Cardiac septum (tissue), 1 donor: ENCODE measurements at places on chromosomes 4 and X. TPM values are rescaled to one million over a fixed set of nuclear protein-coding genes. Genes with fewer than 3 reads are reported as not detected.

MXRA5 gene
- total RNA-seq: 17.5 TPM

DNA sequence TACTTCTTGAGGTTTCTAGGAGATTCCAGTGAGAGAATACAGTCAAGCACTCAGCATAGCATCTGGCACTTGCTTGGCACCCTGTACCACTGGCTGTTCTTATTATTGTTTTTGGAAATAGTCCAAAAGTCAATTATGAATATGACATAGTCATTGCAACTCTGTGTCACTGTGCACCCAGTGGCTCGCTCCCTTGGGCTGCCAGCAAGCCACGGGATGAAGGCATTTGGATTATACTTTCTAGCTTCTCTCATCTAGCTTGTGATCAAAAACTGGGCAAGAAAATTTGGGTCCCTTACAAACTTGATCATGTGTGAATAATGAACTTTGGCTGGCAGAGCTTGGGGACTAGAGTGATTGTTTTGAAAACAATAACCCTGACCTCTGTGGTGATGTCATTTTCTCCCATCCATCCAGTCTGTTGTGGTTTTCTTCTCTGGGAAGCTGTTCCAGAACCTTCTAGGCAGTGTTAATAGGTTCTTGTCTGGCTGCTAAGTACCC lies 32.7 kb upstream of the LIMCH1 start:
- DNase-seq: no peak

EGF gene
- total RNA-seq: 11.7 TPM

- DNase-seq: no peak
These were observed 182.2 kb upstream of the ATOH1 start for GRCh38 chr4:93646233-93646930.

GPR173 gene
- 3.2 TPM for total RNA-seq

- no peak for DNase-seq
These were observed 23.8 kb upstream of the CD38 start for GRCh38 chr4:15754323-15754722.

GRCh38 chr4:27643101-27643500 lies 782.5 kb downstream of the STIM2 start:
- no peak for DNase-seq

FAM149A gene
- 5.8 TPM for total RNA-seq

COL4A5 gene
- total RNA-seq: 14.0 TPM

- no peak for DNase-seq
These were observed 188.4 kb upstream of the MAOA start for GRCh38 chrX:43467608-43468234.

MBNL3 gene
- 10.0 TPM for total RNA-seq

GRCh38 chrX:109440475-109440874 lies 41.4 kb downstream of the GUCY2F start:
- DNase-seq: no peak

GRCh38 chrX:15043538-15043937 lies 170.3 kb downstream of the MOSPD2 start:
- no peak for DNase-seq

- no peak for DNase-seq
These were observed 179.0 kb upstream of the RASGEF1B start for GRCh38 chr4:81650606-81651242.

- peak; percentile 71 for DNase-seq
These were observed 29.2 kb upstream of the MXD4 start for GRCh38 chr4:2290974-2291704.

DNA sequence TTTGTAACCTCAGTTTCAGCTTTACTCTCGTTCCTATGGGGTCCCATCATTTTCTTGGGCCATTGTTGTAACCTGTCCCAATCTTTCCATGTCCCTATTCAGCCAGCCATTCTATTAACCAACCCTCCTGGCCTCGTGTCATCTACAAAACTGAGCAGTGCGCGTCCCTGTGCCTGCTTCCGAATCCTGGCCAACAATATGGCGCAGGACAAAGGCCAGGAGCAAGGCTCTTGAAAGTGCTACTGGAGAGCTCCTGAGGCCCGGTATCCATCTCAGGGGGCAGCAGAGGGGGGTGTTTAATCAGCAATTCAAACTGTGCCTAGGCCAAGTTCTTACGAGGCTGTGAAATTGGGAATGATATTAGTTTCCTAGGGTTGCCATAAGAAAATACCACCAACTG lies 41.2 kb upstream of the APLN start:
- DNase-seq: no peak

ANOS1 gene
- 4.2 TPM for total RNA-seq

ADGRG4 gene
- 0.05 TPM for total RNA-seq

GRCh38 chrX:23482561-23482960 lies 147.9 kb downstream of the PTCHD1 start:
- DNase-seq: no peak

- DNase-seq: no peak
These were observed 6.5 kb downstream of the P2RY4 start for GRCh38 chrX:70253377-70254062.

CTAG2 gene
- total RNA-seq: not detected

DNA sequence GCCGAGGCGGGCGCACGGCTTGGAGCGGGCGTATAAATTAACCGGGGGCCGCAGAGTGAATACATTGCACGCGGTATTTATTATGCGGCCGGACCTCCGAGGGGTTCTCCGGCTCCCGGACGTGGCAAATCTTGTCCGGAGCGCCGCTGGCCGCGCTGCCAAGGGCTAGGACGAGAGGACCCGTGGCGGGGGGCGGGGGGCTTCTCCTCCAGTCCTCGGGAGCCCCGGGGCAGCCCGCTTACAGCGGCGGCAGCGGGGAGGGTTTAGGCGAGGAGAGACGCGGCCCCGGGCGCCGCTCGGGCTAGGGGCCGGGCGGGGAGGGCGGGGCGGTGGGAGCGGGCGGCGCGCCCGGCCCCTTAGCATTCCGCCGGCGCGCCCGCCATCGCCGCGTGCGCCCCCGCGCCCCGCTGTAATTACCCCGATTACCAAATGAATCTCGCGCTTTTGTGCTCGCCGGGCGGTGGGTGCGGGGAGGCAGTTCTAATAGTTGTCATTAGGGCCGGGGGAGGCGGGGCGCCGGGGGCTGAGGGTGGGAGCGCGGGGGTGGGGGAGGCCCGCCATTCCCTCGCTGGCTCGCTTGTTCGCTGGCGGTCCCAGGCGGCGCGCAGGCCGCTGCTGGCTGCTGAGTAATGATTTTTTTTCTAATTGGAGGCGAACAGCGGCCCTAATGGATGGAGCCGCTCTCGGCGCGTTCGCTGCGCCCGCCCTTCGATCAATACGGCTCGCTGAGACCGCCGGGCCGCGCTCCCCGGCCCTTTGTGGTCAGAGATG lies 276.6 kb downstream of the BCOR start:
- no peak for DNase-seq

REELD1 gene
- 0.22 TPM for total RNA-seq

FAM184B gene
- total RNA-seq: 0.03 TPM

MAP7D2 gene
- total RNA-seq: 0.19 TPM

GRCh38 chr4:98516042-98516440 lies 142.4 kb downstream of the TSPAN5 start:
- DNase-seq: no peak

GRCh38 chrX:67545036-67545821 lies 1.4 kb downstream of the AR start:
- peak; percentile 78 for DNase-seq

- no peak for DNase-seq
These were observed 58.8 kb downstream of the FRMPD4 start for GRCh38 chrX:12197030-12197429.

GRCh38 chr4:4405358-4405962 lies 18.6 kb downstream of the NSG1 start:
- DNase-seq: no peak

GRCh38 chr4:7645956-7646355 lies 211.2 kb upstream of the PSAPL1 start:
- DNase-seq: no peak

GRCh38 chrX:15749642-15750610 lies 11.9 kb downstream of the CA5B start:
- DNase-seq: no peak

DNA sequence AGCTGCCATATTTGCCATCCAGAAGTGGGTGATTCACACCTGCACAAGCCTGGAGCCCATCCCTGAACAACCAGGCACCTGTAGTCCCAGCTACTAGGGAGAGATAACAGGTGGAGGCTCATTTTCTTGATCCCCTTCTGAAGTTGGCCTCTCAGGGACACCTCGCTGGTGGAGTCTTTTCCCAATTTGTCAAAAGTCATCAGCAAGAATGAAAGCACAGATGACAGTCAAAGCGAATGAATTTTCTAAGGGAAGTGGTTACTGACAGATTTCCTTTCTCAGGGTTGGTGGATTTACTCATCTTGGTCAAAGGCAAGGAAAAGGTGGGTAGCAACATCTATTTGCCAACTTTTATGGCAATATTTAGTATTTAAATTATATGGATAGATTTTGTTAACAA lies 36.5 kb downstream of the FGFBP1 start:
- no peak for DNase-seq

ASB11 gene
- 60.8 TPM for total RNA-seq

DNA sequence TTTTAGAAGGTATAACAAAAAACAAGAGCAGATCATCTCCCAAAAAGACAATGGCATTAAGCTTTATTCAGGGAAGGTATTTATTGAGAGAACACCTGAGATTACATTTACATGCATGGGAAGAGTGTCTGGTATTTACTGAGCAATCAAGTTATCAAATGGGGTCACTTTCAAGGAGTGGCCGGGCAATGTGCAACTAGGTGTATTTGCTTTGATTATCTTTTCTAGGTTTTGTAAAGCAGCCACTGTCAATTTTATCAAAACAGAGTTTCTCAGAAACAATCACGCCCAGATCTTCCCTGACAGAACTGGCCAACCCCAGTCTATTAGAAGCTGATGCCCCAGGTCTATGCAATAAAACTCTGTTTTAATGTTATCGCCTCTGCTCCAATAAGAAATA lies 169.5 kb downstream of the GLRA2 start:
- DNase-seq: no peak

DNA sequence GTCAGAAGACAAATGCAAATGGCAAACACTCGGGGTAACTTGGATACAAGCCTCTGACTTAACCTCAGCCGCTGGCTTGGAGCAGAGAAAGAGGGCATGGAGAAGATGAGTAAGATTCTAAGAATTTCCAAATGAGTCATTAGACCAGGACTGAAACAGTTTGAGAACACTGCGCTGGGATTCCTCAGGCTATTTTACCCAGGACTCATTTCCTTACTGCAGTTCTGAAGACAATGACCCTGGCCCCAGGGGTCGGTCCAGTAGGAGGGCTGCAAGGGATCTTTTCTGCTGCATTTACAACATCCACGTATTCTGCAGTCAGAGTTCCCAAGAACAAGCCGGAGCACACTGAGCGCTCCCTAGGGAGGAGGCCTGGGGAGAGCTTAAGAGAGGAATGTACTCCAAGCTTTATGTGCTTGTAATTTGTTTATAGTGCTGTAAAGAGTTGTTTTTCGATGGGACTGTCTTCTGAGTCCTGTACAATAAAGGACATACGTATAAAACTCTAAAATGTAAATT lies 27.3 kb upstream of the SORBS2 start:
- DNase-seq: no peak

DNA sequence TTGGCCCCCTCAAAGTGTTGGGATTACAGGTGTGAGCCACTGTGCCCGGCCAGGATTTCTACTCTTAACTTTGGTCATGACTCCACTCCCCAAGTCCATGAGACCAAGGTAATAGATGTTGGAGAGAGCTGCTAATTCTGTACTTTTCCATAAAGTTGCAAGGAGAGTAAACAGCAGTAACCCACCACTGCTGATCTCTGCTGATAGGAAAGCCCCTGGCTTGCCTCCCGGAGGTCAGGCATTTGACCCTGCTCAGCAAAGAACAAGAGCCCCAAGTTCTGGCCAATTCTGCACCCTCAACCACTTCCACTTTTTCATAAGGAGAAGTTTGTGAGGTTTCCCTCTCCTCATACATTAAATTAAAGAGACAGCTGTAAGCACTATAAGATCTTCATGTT lies 143.0 kb downstream of the RASL11B start:
- no peak for DNase-seq

NXF2B gene
- total RNA-seq: not detected

GRCh38 chr4:76035141-76035540 lies 729 bp downstream of the CXCL11 start:
- DNase-seq: no peak

GRCh38 chrX:131725001-131725654 lies 181.3 kb downstream of the OR13H1 start:
- no peak for DNase-seq

F9 gene
- not detected for total RNA-seq

GRCh38 chr4:689723-690122 lies 772 bp upstream of the SLC49A3 start:
- DNase-seq: no peak

PRKX gene
- 3.8 TPM for total RNA-seq

DNA sequence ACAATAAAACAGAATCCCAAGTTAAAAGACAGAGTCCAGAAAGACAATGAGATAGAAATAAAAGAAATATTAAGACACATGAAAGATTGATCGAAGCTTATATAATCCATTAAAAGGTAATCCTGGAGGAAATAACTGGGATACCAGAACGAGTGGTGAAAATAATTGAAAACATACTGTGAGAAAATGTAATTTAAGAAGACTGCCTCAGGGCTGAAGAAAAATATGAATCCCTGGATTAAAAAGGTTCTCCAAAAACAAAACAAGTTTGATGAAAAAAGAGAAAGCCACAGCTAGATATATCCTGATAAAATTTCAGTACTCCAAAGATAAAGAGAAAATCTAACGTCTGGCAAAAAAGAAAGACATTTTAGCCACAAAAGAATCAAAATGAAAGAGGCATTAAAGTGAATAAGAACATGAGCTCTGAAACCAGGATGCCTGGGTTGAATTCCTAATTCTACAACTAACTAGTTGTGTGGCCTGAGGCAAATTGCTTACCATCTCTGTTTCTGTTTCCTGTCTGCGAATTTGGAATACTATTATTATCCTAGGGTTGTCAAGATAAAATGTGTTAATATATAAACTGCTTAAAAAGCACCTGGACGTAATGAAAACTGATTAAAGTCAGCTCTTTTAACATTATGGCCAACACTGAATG lies 5.5 kb downstream of the DDX60L start:
- no peak for DNase-seq

GRCh38 chr4:89204624-89205023 lies 93.3 kb downstream of the TIGD2 start:
- DNase-seq: no peak

GRCh38 chrX:72128183-72128834 lies 3.4 kb downstream of the RTL5 start:
- DNase-seq: no peak

GNRHR gene
- not detected for total RNA-seq

DNA sequence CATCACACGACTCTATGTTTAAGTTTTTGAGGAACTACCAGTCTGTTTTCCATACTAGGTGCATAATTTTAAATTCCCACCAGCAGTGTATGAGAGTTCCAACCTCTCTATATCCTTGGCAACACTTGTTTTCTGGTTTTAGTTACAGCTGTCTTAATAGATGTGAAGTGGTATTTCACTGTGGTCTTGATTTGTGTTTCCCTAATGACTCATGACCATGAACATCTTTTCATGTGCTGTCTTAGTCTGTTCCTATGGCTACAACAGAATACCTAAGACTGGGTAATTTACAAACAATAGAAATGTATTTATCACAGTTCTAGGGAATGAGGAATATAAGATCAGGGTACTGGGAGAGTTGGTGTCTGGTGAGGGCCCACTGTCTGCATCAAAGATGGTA lies 51.5 kb upstream of the GPR78 start:
- no peak for DNase-seq

HTT-AS gene
- total RNA-seq: not detected

PROM1 gene
- total RNA-seq: 12.6 TPM
